Stimulated activated CD8-positive, alpha-beta memory T cell treated with anti-CD3 and anti-CD28 coated beads, Interleukin-4, amount 100 ng/mL, for 4 hours (primary cell): ENCODE measurements at places on chromosomes 3 and 15.

DNA sequence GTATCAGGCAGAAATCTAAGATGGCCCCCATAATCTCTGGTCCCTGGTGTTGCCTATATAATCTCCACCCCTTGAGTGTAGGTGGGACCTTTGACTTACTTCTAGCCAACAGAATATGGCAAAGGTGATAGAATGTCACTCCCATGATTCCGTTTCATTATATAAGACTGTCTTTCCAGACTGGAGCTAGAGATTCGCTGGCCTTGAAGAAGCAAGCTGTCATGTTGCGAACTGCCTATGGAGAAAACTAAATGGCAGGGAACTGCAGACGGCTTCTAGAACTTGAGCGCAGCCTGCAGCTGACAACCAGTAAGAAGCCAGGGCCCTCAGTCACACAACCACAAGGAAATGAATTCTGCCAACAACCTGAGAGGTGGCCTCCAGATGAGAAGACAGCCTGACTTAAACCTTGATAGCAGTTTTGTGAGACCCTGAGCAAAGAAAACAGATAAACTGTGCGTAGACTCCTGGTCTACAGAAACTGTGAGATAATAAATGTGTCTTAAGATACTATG lies 2.2 kb upstream of the KPNA1 start:
- DNase-seq: no peak

GRCh38 chr3:116701070-116701469 lies 8.5 kb upstream of the TUSC7 start:
- DNase-seq: no peak

- DNase-seq: no peak
Measured at GRCh38 chr3:115388166-115388565, 235.1 kb upstream of the GAP43 start.

GRCh38 chr3:170589113-170589512 lies 3.2 kb upstream of the SLC7A14 start:
- no peak for DNase-seq

DNA sequence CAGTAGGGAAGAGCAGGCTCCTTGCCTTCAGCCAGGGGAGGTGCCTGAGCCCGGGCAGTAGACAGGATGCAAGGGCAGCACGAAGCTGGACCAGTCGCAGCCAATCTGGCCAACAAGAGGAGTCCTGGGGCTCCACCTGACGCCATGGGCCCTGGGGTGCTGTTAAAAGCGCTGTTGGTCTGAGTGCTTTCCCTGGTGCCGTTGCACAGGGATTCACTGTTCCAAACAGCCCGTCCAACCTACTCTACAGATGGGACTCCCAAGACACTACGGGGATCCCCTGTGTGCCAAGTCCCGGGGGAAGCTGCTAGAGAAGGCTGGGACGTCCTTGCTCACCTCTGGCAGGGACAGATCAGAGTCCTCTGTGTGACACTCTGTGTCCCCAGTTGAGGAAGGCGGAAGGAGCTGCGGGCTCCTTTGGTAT lies 632 bp downstream of the CTSH start:
- no peak for DNase-seq

- DNase-seq: no peak
Measured at GRCh38 chr3:177037241-177037640, 160.0 kb downstream of the TBL1XR1 start.

GRCh38 chr15:57036352-57036751 lies 117.9 kb downstream of the TCF12 start:
- no peak for DNase-seq

DNA sequence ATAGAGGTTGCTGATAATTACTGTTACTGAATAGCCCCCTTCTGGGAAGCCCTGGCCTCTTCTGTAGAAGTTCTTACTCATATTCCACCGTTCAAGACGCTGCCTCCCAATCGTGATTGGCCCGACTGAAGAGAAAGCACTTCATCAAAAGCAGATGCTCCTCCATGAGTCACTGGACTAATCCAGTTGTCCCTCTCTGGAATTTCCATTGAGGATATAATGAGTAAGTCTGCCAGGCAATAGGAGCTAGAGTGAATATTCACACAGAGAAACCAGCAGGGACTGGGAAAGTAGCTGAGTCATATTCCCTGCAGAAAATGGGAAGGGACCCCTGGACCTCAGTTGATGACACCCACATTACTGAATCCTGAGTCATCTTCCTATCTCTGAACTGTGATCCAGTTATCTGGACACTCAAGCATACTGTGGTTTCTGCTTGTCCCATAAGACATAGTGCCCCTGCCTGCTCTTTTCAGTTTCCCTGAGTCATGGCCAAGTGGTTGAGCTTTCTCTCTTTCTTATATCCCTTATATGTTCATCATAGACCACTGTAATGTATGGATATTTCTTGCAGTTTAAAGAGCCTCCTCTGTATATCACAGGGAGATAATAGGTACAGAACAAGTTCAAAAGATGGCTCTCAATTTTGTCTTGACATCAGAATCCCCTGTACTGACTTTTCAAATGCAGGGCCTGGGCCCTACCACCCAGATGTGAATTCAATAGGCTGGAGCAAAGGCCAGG lies 151.2 kb upstream of the CDIN1 start:
- no peak for DNase-seq

- no peak for DNase-seq
Measured at GRCh38 chr3:174531262-174531982, 327.7 kb upstream of the NAALADL2 start.

- no peak for DNase-seq
Measured at GRCh38 chr3:72782521-72782920, 65.7 kb downstream of the SHQ1 start.
